ENCODE measurements at places on chromosomes 4 and X.

DNA sequence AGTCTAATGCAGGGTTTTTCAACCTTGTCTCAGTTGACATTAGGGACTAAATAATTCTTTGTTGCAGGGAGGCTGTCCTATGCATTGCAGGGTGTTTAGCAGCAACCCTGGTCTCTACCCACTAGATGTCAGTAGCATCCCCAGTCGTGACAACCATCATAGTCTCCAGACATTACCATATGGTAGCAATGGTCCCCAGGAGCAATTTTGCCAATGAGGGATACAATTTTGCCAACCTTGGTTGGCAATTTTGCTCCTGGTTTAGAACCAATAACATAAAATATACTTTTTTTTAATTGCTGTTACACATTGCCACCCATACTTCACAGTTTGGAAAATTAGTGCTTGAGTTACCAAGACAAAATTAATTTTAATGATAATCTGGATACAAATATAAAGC lies 6.0 kb downstream of the EREG start:
- DNase-seq = no peak

DNA sequence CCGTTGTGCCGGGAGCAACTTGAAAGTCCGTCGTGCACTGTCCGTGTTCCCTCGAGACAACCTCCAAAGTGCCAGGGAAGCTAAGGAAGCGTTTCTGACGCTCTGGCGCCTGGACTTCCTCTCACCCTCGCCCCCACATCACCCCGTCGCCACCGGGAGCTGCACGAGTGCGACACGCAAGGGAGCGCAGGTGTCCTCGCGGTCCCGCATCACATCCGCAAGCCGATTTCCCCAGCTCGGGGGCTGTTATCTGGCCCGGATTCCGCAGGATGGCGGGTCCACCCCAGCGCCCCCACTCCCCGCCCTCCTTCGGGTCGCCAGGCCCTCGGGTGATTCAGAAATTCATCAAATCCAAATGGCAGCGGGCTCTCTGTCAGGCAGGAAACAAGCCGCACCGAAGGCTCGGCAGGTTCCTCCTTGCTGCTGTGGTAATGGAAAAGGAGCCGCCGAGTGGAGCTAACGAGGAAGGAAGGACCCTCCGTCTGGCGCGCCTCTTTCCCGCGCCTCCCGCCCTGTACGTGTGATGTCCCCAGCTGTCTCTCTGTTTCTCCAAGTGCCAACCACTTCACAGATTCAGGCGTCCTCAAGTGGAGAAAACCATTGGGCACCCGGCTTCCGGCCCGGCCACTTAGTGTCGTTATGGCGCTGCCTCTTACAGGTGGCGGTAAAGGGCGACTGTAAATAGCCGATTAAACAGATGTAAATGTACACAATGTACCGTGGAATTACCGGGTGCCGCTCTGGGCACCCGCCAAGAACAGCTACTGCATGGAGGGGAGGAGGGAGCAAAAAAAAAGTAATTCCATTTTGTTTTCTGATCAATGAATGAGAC lies 921 bp upstream of the SETD7 start:
- peak; percentile 37 for DNase-seq

- no peak for DNase-seq
Observed at GRCh38 chr4:168857546-168858314, 152.3 kb downstream of the CBR4 start.

DNA sequence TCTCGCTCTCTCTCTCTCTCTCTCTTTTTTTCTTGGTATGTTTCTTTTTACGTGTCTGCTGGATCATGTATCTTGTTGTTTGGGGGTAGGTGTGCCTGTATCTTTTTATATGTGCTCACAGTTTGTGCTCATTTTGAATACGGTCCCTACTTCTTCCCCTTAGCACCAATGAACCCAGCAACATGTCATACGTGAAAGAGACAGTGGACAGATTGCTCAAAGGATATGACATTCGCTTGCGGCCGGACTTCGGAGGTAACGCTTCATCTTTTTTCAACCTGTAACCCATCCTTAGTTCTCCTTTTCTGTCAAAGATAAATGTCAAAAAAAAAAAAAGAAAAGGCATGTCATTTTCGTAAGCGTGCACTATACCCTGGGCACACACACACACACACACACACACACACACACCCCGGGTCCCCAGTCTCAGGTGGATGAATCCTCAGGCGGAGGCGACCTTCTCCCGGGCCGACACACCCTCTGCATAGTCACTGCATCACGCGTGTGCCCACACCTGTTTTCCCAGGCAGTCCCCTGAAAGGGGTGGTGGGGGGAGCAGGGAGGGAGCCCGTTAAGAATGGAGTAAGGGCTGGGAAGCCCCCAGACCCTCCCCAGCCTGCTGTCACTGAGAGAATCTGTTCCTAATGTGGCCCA lies 511 bp downstream of the GABRB1 start:
- DNase-seq = no peak

GRCh38 chr4:78005086-78005485 lies 52.0 kb upstream of the FRAS1 start:
- no peak for DNase-seq

- no peak for DNase-seq
Observed at GRCh38 chr4:170057866-170058265, 31.7 kb upstream of the MFAP3L start.

DNA sequence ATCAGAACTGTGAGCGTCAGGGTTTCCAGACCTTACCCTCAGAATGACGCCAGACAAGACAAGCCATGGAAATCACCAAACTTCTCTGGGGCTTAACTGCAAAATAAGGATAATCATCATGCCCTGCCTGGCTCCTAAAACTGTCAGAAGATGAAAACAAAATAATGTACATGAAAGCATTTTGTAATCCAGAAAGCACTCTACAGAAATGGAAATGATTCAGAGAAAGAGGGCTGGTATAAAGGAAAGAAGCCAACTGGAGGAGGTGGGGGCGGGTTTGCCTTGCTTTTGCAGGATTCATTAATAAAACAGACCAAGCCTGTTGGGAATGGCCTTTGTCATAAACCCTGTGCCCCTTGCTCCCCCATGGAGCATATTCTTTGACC lies 47.3 kb downstream of the SEPSECS start:
- no peak for DNase-seq

- no peak for DNase-seq
Observed at GRCh38 chr4:25949173-25949748, 35.2 kb downstream of the SMIM20 start.

DNA sequence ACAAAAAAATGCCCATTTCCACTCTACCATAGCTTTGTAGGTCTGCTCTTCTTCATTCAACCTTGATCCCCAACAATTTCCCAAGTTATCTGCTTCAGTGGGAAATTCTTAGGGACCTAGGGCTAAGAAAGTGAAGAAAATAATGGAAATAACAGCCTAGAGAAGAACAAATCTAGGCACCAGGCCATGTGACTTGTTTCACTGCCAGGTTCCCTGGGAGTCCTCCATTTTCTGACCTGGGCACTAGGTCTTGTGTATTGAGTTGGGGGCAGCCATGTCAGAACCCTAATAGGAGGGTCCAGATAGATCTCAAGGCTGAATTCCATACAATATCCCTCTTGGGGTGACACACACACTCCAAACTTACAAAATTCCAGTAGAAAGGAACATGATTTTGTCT lies 194.6 kb upstream of the STK26 start:
- DNase-seq = no peak

GRCh38 chr4:27360790-27361267 lies 500.2 kb downstream of the STIM2 start:
- DNase-seq = no peak

Measured in stimulated activated CD4-positive, alpha-beta T cell treated with anti-CD3 and anti-CD28 coated beads, TNF-alpha, amount 100 ng/mL, for 4 hours (primary cell).